ENCODE measurements at places on chromosomes 12 and 14. TPM values are rescaled to one million over a fixed set of nuclear protein-coding genes. Genes with fewer than 3 reads are reported as not detected.

DNA sequence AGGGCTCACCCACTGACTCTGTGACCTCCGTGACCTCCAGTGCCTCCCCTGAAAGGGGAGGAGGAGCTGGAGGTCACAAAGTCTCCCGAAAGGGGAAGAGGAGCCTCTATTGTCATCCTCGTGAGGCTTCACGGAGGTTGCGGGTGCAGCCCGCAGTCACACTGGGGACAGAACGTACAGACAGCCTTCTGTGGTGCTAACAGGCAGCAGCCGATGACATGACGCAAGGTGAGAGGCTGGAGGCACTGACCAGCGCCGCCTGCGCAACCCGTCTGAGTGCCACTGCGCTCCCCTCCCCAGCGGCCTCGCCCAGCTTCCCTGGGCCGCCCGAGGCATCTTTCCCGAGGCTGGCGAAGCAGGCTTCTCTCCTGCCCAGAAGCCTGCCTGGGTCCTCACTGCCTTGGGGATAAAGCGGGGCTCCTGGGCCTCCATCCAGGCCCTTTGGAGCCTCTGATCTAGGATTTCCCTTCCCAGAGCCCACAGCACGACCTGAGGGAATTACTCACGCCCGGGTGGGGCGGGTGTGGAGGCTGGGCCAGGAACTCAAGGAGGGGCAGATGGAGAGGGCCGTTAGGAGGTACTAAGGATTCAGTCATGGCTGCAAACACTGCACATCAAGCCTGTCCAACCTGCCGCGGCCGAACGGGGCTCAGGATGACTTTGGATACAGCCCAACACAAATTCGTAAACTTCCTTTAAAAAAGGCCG is 12.3 kb upstream of the LBHD2 start:
- no peak overlapping the region for H3K27ac ChIP-seq

- no peaks in the 10 kb centered on the region for H3K27me3 ChIP-seq
- H3K4me3 ChIP-seq = peak overlapping the region; percentile 7
- no peaks in the 10 kb centered on the region for H3K36me3 ChIP-seq
- no peak for DNase-seq
- peaks cover 10% of the 10 kb centered on the region for H3K4me1 ChIP-seq
These were observed 822 bp upstream of the EIF2B2 start for GRCh38 chr14:75001899-75002298.

GRCh38 chr12:67154901-67155300 is 114.3 kb upstream of the CAND1 start:
- no peak overlapping the region for H3K27ac ChIP-seq
- H3K4me3 ChIP-seq = no peak overlapping the region
- DNase-seq = no peak
- no peaks in the 10 kb centered on the region for H3K27me3 ChIP-seq

DNA sequence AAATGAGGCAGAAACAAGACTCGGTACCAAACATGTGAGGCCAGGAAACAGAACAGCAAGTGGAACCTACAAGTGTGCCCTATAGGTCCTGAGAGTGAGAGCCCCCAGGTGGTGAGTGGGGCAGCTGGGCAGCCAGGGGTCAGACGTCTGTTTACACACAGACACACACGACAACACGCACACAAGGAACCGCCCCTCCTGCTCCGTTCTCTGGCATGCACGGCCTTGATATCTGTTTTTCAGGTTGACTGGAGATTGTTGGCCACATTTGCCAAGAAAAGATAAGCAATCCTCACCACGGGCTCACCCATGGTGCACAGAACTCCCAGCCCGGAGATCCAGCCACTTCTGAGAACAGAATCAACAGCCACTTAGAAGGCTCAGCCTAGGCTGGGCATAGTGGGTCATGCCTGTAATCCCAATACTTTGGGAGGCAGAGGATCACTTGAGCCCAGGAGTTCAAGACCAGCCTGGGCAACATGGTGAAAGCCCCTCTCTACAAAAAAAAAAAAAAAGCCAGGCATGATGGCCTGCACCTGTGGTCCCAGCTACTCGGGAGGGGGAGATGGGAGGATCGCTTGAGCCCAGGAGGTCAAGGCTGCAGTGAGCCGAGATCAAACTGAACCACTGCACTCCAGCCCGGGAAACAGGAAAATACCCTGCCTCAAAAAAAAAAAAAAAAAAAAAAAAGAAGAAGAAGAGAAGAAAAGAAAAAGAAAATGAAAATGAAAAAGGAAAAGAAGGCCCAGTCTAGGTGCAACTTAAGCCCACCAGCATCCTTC is 19.4 kb upstream of the EIF5 start:
- no peak overlapping the region for H3K27ac ChIP-seq
- no peaks in the 10 kb centered on the region for H3K36me3 ChIP-seq
- DNase-seq = no peak

DNA sequence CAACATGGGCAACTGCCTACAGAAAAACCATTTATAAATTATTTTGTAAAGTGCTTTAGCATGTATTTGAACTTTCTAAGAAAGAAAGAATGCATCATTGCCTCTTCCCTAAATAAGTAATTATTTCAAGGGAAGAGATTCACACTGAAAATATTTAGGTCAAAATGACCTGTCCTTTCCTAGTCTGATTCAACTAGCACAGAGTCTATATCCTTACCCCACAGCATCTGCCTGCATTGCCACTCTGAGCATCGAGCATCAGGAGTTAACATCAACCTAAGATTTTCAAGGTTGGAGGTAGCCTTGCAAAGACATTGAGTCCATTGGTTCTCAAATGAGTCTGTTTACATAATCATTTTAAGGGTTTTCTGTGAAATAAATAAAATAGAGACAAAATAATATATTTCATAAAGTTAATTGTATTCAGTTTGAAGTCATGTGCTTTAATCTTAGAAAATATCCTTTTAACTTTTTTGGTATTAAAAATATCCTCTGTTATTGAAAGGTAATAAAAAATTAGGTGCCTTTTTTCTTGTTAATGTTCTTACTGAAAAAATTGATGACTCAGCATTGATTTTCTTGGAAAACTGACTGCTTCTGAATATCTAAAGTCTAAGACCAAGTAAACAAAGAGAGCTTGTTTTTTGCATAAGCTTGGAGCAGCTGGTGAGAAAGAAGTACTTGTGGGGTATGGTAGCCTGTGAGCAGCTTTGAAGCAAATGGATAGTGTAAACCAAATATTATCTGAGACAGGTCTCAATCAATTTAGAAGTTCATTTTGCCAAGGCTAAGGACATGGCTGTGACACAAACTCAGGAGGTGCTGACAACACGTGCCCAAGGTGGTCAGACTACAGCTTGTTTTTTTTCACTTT is 269.0 kb upstream of the CLEC14A start:
- no peak overlapping the region for H3K27ac ChIP-seq
- H3K4me1 ChIP-seq = no peaks in the 10 kb centered on the region
- H3K4me3 ChIP-seq = no peak overlapping the region
- no peak for DNase-seq
- H3K27me3 ChIP-seq = no peaks in the 10 kb centered on the region
- H3K36me3 ChIP-seq = no peaks in the 10 kb centered on the region

Gene SCNN1A
- polyA plus RNA-seq = 28.4 TPM

Gene NEMP1
- polyA plus RNA-seq = 3.0 TPM

GRCh38 chr12:52245259-52245961 is 12.4 kb downstream of the KRT7 start:
- DNase-seq = no peak
- H3K36me3 ChIP-seq = no peaks in the 10 kb centered on the region
- H3K27ac ChIP-seq = no peak overlapping the region
- peaks cover 30% of the 10 kb centered on the region for H3K4me1 ChIP-seq

Gene GLIPR1L1
- polyA plus RNA-seq = not detected

DNA sequence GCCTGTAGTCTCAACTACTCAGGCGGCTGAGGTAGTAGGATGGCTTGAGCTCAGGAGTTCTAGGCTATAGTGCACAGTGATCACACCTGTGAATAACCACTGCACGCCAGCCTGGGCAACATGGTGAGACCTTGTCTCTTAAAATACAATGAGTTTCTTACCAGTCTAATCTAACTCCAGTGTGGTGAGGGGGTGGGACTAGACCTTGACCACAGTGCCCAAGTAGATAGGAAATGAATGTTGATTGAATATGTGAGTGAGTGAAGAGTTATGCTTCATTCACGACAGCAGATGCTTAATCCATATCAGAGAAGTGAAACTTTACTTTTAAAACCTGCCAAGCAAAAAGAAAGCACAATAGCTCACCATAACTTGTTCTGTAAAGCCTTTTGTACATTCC is 11.2 kb upstream of the AK7 start:
- H3K36me3 ChIP-seq = no peaks in the 10 kb centered on the region
- H3K27ac ChIP-seq = no peak overlapping the region
- no peaks in the 10 kb centered on the region for H3K4me1 ChIP-seq
- no peak overlapping the region for H3K4me3 ChIP-seq
- no peak for DNase-seq
- H3K27me3 ChIP-seq = no peaks in the 10 kb centered on the region

Gene SPIC
- polyA plus RNA-seq = not detected

Gene DBX2
- polyA plus RNA-seq = not detected

DNA sequence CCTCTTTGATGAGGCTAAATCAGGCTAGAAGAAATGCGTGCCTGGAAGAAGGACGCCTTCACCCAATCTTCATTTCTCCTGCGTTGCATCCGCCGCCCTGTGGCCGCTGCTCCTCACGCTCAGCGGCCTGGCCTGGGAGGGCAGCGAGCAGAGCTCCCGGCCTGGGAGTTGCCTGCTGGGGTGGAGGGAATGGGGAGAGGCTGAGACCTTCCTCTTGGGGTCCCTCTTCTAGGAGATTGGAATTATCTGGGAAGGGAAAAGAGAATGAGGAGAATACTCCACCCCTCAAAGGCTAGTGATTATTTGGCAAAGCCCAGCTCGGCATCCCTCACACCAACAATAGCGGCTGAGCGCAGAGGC is 2.4 kb upstream of the HOXC12 start:
- no peaks in the 10 kb centered on the region for H3K4me1 ChIP-seq
- H3K27ac ChIP-seq = no peak overlapping the region
- no peak overlapping the region for H3K4me3 ChIP-seq

Gene CMTM5
- polyA plus RNA-seq = 0.23 TPM

- H3K36me3 ChIP-seq = no peaks in the 10 kb centered on the region
- no peaks in the 10 kb centered on the region for H3K27me3 ChIP-seq
- peaks cover 33% of the 10 kb centered on the region for H3K4me1 ChIP-seq
- H3K4me3 ChIP-seq = no peak overlapping the region
- peak overlapping the region; percentile 40 for H3K27ac ChIP-seq
These were observed 7.4 kb upstream of the GLRX5 start for GRCh38 chr14:95527387-95528002.

- DNase-seq = no peak
- no peaks in the 10 kb centered on the region for H3K27me3 ChIP-seq
- peaks cover 17% of the 10 kb centered on the region for H3K4me1 ChIP-seq
- H3K4me3 ChIP-seq = no peak overlapping the region
- no peaks in the 10 kb centered on the region for H3K36me3 ChIP-seq
These were observed 13.8 kb downstream of the LGMN start for GRCh38 chr14:92734618-92735017.

DNA sequence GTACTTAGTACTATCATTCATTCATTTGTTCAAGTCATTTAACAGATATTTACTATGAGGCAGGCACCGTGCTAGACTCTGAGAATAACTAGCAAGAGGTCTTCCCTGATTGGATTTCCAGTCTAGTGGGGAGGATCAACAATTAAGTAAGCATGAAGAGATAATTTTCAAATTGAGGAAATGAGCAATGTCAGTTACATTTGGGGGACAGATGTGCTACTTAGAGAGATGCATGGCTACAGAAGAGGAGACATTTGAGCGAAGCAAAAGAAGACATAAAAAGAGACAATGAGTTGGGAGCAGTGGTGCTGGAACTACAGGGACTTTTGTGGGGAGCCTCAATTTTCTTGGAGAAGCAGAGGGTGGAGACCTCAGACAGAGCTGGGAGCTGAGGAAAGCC is 7.7 kb downstream of the KCNA5 start:
- H3K27ac ChIP-seq = no peak overlapping the region
- H3K27me3 ChIP-seq = peaks cover 36% of the 10 kb centered on the region
- DNase-seq = no peak
- peaks cover 38% of the 10 kb centered on the region for H3K4me1 ChIP-seq
- H3K36me3 ChIP-seq = no peaks in the 10 kb centered on the region
- no peak overlapping the region for H3K4me3 ChIP-seq

DNA sequence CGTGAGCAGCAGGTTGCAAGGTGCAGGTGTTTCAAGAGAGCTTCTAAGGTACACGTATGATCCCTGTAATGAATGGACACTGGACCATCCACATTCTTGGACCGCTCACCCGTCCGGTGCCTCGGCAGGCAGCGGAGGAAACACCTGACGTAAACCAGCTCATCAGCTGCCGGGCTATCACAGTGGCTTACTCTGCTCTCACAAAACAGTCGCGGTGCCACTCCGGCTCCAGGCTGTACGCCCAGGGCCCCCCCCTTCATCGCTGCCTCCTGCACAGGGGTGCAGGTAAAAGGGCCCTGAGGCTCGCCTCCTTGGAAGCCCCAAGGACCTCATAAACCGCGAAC is 436 bp downstream of the VPS33A start:
- no peaks in the 10 kb centered on the region for H3K27me3 ChIP-seq
- H3K36me3 ChIP-seq = no peaks in the 10 kb centered on the region
- peak overlapping the region; percentile 74 for H3K4me3 ChIP-seq
- H3K27ac ChIP-seq = peak overlapping the region; percentile 92
- DNase-seq = peak; percentile 57

Gene RNASE7
- polyA plus RNA-seq = not detected

Gene SPTLC2
- 34.2 TPM for polyA plus RNA-seq

Gene CLEC9A
- not detected for polyA plus RNA-seq

GRCh38 chr14:73460691-73461127 is 2.4 kb upstream of the NUMB start:
- no peak overlapping the region for H3K27ac ChIP-seq
- H3K36me3 ChIP-seq = no peaks in the 10 kb centered on the region
- no peak for DNase-seq
- H3K27me3 ChIP-seq = no peaks in the 10 kb centered on the region

Gene AICDA
- polyA plus RNA-seq = not detected

Gene A2M
- polyA plus RNA-seq = 426 TPM

Gene ABCC9
- polyA plus RNA-seq = 1.1 TPM

Gene C12orf56
- 1.4 TPM for polyA plus RNA-seq

Gene TSPAN19
- not detected for polyA plus RNA-seq

Gene HHIPL1
- polyA plus RNA-seq = 1.4 TPM

DNA sequence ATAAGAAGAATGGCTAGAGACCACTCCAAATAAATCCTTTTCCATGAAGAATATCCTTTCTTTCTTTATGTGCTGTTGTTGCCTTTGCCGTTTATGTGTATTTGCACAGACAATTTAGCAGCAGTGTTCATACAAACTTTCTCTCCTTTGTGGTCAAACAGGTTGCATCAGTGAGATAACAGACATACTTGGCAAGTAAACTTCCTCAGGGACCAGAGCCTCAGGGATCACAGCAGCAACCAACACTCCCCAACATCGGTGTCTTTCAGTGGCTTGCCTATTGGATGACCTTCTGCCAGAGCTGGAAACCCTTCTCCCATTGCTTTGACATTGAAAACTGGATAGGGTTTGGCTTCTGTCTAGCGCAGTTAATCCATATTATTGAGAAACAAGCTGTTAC is 252.2 kb downstream of the BTG1 start:
- H3K27me3 ChIP-seq = no peaks in the 10 kb centered on the region
- H3K27ac ChIP-seq = no peak overlapping the region
- no peaks in the 10 kb centered on the region for H3K36me3 ChIP-seq
- peaks cover 15% of the 10 kb centered on the region for H3K4me1 ChIP-seq
- no peak overlapping the region for H3K4me3 ChIP-seq
- DNase-seq = no peak

Gene EPS8
- 44.2 TPM for polyA plus RNA-seq

Data from hepatocyte (in vitro differentiated cells).